T-helper 2 cell (primary cell): ENCODE measurements at places on chromosomes 4 and X.

- no peak for DNase-seq
Measured at GRCh38 chrX:119942831-119943184, 743 bp downstream of the NKAP start.

DNA sequence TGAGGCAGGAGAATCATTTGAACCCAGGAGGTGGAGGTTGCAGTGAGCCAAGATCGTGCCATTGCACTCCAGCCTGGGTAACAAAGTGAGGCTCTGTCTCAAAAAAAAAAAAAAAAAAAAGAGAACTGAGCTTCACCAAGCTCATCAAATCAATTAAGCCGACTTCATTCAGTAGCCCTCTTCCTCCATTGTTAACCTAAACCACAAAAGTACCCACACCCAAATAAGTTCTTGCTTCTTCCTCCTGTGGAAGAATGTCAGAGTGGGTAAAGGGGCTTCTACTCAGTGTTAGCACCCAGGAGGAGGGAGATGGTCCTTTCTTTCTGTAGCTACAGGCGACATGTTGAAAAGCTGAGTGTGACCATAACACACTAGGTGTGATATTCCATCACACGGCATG is 58.6 kb upstream of the CHRNA9 start:
- no peak for DNase-seq

DNA sequence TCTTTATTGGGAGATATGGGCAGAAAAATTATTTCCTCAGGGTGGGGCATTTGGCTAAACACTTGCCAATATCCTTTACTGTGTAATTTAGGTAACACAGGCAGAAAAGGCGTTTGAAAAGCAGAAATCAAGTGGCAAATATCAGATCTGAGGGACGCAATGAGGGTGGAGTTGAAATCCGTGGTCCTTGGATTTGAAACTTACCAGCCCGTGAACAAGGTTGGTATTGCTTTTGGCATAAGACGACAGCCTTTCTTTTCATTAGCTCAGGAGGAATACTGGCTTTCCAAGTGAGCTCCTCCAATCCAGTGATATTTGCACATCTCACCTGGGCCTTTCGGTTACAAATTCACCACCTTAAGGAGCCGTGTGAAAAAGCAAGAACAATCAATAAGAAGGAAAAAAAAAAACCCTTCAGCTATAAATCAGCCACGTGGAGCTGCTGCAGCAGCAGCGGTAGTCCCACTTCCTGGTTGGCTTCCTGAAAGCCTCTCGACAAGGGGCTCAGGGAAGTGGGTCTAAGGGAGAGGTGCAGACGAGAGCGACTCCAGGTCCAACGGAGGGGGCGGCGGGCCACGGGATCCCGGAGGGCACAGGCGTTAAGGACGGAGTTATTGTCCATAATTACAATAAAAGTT is 734 bp upstream of the GALNT7 start:
- DNase-seq, result peak; percentile 32

- no peak for DNase-seq
Measured at GRCh38 chr4:24913119-24913485, 260 bp upstream of the CCDC149 start.

- DNase-seq, result no peak
Measured at GRCh38 chr4:113908829-113909228, 70.6 kb downstream of the ARSJ start.

- DNase-seq, result peak; percentile 66
Measured at GRCh38 chr4:106318511-106318910, 2.2 kb downstream of the AIMP1 start.

- DNase-seq, result no peak
Measured at GRCh38 chr4:20249333-20249732, 2.4 kb upstream of the SLIT2 start.

DNA sequence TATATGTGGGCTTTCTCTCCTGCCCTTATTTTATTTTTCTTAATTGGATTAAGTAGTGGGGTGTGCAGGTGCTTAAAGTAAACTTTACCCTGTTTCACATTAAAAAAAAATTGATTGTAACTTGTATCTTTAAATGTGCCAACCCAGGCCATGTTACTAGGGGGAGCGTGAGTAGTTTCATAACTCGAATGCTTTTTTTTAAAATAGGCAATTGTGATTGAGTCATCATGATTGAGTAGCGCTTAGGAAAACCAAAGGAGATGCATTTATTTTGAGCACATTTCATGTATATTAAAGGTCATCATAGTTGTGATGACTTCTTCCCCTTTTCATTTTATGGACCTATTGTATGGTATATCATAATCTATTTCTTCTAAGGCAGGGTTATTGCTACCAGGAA is 32.2 kb downstream of the GPAT3 start:
- DNase-seq, result no peak

DNA sequence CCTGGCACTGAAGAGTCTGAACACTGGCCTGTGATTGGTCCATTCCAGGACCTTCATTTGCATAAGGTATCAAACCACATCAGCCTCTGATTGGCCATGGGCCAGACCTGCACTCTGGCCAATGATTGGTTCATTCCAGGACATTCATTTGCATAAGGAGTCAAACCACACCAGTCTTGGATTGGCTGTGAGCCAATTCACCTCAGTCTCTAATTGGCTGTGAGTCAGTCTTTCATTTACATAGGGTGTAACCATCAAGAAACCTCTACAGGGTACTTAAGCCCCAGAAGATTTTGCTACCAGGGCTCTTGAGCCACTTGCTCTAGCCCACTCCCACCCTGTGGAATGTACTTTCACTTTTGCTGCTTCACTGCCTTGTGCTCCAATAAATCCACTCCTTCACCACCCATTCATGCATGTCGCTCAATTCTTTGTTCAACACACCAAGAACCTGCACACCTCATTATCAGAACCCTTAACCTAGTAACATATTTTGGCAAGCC is 14.2 kb upstream of the HERC5 start:
- no peak for DNase-seq

DNA sequence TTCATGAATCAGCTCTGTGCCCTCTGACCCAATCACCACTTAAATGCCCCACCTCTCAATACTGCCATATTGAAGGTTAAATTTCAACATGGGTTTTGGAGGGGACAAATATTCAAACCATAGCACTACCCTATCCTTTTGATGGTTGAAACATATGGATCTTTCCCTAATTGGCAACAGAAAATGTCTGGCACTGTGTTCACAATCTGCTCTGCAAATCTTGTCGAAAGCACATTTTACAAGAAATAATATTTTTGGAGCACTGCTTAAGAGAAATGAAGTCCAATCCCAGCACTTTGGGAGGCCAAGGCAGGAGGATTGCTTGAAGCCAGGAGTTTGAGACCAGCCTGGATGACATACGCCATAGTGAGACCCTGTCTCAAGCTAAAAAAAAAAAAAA is 130.6 kb upstream of the FAM9C start:
- no peak for DNase-seq

DNA sequence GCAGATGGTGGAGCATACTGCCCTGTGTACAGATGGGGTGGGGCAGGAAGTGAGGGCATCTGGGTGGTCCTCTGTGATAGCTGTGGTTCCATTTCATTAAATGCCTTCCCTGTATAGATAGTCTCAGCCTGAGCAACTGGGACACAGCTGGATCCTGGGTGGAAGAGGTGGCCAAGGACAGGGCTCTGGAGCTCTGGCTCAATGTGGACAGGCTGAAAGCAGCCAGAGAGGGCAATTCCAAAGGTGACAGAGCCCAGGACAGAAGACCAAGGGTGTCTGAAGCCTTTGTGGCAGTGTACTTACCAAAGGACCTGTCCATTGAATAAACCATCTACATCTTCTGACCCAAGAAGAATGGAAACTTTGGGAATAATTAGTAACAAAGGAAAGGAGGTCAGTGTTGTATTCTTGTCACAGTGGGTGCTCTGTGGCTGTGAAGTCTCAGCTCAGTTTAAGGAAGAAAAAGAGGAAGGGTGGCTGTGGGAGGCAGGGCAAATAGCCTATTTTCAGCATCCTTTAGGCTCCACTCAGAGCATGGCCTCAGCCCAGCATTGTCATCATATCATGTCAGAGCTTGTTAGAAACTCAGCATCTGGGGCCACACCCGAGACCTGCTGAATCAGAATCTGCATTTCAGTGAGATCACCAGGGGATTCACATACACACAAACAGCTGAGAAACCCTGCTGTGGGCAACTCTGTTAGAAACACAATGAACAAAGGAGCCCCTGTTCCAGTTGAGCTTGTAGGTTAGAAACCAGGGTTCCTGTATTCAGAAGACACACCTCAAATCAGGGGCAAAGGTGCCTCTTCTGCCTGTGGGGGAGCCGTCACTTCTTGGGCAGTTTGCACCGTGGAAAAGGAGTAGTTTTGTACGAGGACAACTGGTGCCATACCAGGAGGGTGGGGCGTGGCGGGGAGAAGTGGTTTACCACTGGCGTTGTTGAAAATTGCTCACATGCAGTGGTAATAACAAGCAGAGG is 168.6 kb downstream of the PTTG2 start:
- peak; percentile 19 for DNase-seq

GRCh38 chr4:26074712-26075430 is 160.9 kb downstream of the SMIM20 start:
- no peak for DNase-seq

GRCh38 chr4:69759189-69759604 is 1.2 kb downstream of the SULT1B1 start:
- no peak for DNase-seq

DNA sequence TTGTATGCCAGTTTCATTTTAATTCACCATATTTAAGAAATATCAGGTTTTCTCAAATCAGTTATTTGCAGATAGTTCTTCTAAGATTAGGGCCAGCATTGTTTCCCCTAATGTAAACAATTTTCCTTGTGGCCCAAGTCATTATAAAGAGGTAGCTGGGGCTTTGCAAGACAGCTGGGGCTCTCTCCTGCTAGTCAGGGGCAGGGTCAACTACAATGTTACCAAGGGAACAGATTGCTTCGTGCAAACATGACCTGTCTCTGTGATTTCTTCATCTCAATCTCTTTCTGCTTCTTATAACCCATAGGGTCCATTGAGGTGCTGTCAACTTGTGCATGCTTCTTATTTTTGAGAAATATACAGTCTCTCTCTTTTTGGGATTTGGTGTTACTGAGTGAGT is 12.1 kb downstream of the ARMCX6 start:
- DNase-seq, result no peak

GRCh38 chrX:39653691-39654090 is 444.1 kb downstream of the BCOR start:
- no peak for DNase-seq

GRCh38 chrX:17680732-17681413 is 56.4 kb upstream of the SCML1 start:
- DNase-seq, result no peak

GRCh38 chrX:53456254-53456653 is 22.1 kb upstream of the HSD17B10 start:
- no peak for DNase-seq

- DNase-seq, result no peak
Measured at GRCh38 chrX:23511793-23512192, 155.5 kb upstream of the PRDX4 start.

DNA sequence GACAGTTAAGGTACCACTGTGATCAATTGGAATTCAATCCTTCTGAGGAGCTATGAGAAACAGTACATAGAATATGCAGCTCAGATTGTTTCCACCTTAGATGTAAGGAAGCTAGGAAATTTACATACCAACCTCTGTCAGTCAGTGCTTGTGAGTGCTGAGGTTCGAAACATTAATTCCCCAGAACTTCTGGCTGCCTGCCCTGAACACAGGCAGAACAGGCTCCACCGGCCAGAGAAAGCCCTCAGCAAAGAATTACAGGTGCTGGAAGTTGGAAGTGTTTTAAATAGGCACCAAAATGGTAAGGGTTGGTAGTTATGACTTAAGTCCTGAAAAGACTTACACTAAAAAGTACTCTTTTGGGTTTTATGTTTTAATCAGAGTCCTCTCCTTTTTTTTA is 651.8 kb downstream of the C4orf33 start:
- no peak for DNase-seq

GRCh38 chr4:158010361-158010760 is 162.5 kb downstream of the GASK1B start:
- no peak for DNase-seq

DNA sequence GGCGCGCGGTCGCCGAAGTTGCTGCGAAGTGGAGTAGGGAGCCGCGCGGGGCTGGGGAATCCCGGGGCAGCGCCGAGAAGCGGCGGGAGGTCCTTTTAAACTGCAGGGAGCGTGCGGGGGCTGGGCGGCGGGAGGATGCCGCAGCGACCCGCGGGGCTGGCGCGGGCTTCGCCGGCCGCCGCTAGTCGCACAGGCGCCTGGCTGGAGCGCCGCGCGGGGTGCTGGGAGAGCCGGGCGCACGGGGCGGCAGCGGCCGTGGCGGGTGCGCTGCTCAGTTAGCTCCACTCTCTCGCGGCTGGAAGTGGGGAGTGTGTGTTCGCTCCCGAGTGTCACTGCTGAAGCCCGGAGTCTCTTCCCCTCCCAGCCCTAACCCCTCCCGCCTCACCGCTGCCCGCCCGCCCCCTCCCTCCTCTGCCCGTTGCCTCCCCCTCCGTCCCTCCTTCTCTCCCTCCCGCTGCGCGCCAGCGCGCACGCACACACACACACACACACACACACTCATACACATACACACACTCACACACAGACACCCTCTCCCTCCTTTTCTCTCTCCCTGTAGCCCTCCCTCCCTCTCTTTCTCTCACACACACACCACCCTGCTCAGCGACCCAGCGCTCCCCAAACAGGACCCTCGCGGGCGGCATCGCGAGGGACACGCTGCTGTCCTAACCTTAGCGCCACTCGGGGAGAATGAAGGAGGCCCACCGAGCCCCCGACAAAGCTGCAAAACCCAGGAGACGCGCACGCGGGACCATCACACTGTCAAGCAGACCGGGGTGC is at the start of gene NDNF:
Gene NDNF, minus strand, starts transcription at position 312 of the 780 bp plus-strand sequence. CDS start 26,698 bp downstream, outside the sequence.
- DNase-seq, result peak; percentile 35

DNA sequence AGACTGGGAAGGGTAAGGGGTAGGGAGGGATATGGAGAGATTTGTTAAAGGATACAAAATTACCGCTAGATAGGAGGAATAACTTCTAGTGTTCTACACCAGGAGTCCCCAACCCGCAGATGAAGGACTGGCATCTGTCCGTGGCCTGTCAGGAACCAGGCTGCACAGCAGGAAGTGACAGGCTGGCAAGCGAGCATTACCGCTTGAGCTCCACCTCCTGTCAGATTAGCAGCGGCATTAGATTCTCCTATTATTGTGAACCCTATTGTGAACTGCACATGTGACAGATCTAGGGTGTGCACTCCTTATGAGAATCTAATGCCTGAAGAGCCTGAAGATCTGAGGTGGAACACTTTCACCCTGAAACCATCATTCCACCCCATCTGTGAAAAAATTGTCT is 27.9 kb upstream of the BBS7 start:
- no peak for DNase-seq

GRCh38 chr4:16590797-16591196 is 307.6 kb downstream of the LDB2 start:
- no peak for DNase-seq

DNA sequence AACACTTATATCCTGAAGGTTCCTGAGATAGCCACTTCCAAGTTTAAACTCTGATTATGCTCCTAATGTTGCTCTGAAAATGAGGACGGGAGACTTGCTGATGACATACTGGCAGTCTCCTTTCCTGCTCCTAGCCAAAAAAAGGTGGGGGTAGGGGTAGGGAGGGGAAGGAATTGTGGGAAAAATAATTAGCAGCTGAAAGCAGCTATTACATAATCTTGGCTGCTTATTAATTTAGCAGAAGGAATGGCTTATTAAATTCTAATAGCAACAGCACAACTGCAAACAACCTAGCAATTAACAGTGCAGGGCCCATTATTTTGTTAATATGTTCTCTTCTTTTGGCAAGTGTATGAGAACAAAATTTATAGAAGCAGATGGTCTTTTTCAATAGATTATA is 2.0 kb upstream of the AP1S2 start:
- no peak for DNase-seq
